ENCODE measurements at places on chromosomes 12 and 14.

GRCh38 chr12:106974511-106974910, 12.4 kb downstream of the MTERF2 start:
- DNase-seq = no peak

GRCh38 chr14:68817506-68818212, 24.8 kb upstream of the ZFP36L1 start:
- DNase-seq = no peak

DNA sequence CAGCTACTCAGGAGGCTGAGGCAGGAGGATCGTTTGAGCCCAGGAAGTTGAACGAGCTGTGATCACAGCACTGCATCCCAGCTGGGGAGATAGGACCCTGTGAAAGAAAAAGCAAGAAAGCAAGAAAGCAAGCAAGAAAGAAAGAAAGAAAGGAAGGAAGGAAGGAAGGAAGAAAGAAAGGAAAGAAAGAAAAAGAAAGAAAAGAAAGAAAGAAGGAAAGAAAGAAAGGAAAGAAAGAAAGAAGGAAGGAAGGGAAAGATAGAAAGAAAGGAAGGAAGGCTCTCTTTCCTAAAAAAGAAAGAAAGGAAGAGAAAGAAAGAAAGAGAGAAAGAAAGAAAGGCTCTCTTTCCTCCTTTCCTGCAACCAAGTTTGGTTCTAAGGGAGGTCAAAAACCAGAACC, 380.3 kb downstream of the PCNX1 start:
- no peak for DNase-seq

GRCh38 chr12:90020014-90020413, 311.4 kb upstream of the ATP2B1 start:
- DNase-seq = no peak

DNA sequence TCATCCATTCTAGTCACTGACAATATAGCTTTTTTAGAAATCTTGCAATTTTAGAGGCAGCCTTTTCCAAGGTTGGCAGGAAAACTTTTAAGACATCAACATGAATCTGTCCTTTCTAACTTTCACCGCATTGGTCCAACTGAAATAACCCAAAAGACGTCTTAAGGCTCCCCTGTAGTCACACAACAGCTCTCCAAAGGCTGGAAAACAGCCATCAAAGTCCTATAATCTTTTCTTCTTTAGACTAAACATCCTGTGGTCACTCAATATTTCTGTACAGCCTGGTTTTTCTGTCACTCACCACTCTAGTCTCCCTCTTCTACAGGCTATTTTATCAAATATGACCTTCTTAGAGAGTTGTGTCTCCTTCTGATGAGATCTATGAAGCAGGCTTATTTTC, 4.5 kb upstream of the PTPRB start:
- DNase-seq = no peak

DNA sequence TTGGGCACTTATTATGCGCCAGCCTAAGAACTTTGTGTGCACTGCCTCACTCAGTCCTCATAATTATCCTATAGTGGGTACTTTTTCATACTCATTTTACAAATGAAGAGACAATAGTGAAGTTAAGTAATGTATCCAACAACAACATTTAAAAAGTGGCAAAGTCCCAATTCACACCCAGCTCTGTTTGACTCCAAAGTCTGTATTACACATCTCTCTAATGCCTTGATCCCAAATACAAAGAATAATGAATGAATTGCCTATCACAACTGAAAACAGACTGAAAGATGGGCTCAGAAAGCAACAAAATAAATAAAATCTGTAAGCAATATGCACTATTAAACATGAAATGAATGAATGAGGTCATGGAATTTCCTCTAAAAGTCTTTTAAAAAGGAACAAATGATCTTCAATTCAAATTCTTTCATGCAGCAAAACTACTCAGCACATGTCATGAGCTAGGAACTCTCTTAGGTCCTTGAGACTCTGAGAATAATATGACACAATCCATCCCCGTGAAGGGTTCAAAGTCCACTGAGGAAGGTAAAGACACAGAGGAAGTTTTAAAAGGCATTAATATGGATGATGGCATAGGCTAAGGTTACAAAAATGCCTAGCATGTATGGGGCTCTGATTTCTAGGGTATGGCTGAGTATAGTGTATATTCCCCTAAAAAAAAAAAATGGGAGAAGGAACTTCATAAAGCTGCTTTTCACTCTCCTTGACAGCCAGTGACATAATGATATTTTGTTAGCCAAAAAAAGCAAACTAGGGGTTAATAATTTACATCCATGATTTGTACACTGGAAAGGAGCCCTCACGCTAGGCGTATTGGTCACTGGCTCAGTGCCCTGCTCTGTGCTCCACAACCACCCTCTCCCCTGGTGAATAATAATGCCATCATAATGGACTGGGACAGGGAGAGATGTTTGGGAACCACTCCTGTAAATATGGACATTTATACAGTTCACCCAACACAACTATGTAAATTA, 103.4 kb downstream of the SLC2A13 start:
- DNase-seq = no peak

GRCh38 chr14:20262642-20263128, 23.6 kb downstream of the OR11H4 start:
- DNase-seq = no peak

- no peak for DNase-seq
Measured at GRCh38 chr14:90508536-90509254, 111.9 kb downstream of the CALM1 start.
